ENCODE measurements at places on chromosomes 7 and 10.

GRCh38 chr7:534075-534474 is 14.4 kb upstream of the PDGFA start:
- no peak for DNase-seq

- no peak for DNase-seq
Observed at GRCh38 chr10:2744547-2745200, 322.7 kb upstream of the PFKP start.

DNA sequence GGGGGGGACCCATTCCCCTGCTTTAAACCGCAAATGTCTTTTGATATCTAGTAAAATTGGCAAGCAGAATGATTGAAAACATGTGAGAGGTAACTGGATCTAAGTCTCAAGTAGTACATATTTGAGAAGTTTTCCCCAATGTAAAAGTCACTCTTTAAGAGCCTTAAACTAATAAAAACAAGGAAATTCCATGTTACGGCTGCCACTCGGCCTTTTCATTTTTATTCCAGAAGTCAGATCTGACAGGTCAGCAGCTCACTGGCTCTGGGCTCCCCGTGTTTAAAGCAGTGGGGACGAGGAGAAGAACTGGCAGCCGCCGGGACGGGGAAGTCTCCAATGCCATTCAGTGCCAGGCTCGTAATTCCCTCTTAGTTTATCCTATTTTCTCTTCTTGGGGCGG is 80.7 kb downstream of the CUX1 start:
- no peak for DNase-seq

DNA sequence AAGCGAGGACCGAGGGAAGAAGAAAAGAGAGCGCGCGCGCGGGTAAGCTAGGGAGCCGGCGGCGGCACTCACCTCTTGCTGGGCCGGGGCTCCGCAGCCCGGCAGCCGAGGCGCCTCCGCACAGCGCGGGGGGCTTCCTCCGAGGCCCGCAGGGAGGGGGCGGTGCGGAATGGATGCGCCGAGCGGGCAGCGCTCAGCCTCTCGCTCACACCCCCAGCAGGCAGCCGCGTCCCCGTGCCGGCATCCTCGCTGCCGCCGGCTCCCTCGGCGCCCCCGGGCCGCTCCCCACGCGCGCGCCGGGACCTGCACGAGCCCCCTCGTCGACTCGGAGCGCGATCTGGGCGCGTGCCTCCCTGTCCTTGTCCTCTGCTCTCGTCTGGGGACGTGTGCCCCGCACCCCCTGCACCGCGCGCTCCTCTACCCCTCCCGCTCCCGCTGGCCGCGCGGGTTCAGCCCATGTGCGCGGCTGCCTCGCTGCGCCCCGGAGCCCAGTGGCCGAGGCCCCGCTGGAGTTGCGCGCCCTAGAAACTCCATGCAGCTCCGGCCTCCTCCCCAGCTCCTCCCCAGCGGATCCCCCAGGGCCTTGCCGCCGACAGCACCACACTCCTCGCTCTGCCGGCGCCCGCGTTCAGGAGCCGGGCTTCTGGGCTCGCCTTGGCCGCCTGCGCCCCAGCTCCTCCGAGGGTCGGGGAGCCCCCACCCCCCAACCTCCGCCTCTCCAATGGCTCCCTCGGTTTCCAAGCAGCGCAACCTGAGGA is 75.3 kb downstream of the CALN1 start:
- DNase-seq: no peak

DNA sequence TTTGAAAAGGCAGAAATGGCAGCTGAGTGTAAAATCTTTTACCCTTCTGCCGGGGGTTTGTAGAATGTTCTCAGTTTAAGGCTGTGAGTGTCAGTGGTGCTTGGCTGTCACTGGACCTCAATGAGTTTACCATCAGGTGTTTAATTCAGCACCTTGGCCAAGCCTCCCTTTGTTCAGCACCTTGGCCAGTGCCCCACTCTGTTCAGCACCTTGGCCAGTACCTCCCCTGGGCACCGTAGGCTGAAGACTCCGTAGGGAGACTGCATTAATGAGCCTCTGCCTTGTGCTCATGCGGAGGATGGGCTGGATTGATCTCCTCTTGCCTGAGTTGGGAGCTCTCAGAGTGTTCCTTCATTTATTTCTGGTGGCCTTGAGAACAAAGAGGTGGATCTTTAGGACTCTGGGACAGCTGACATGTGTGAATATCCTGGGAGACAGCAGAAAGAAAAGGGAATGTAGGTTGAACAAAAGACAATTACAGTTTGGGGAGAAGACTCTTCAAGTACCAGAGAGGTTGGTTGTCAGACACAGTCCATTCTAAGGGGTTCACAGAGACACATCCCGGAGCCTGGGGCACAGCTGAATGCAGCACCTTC is 1.6 kb downstream of the FAM24A start:
- DNase-seq: peak; percentile 65

DNA sequence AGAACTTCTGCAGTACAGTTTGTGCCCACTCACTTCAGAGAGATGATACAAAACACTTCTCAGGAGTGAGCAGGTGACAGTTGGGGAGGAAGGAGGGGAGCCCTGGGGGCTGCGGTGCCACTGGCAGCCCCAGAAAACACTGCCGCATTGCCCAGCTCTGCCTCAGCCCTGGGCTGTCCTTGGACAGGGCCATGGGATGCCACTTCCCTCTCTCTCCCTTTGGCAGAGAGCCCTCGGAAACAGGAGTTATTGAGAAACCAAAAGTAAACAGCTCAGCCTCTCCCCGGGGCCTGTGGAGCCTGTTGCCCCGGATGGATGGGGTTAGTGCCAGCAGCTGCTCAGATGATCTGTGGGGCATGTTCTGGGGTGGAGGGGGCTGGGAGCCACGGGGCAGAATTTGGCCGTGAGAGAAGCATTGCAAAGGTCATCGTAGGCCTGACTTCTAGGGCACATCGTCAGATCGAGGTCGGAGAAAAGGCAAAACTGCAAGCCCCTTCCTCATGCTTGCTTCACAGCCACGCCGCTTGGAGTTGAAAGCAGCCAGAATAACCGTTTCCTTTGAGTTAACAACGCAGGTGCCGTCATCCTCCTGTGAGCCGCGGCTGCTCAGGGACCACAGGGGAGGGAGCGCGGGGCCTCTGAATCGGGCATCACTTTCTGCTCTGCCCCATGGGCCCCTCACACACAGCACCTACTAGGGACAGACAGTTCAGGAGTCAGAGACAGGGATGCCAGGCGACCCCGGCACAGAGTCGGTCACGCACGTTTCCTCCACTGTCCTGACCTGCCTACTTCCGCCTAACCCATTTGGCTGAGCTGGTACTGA is 256.4 kb downstream of the CAMK1D start:
- peak; percentile 88 for DNase-seq

- no peak for DNase-seq
Observed at GRCh38 chr10:106214243-106214642, 950.3 kb downstream of the SORCS1 start.

DNA sequence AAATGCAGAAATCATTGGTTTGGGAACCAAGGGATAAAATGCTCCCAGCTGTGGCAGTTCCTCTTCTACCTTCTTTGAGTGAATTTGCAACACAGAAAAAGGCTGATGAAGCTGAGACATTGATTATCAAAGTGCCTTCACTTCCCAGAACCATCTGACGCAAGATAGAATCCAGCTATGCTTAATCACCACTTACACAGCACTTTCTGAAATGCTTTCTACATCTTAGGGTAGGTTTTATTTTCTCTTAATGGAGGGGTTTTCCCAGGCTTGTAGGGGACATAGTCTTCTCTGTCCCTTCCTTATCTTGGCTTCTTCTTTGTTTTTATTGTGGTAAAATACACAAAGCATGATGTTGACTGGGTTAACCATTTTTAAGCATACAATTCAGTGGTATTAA is 332.6 kb upstream of the ZNF32 start:
- DNase-seq: peak; percentile 58

GRCh38 chr7:30728591-30729100 is 23.3 kb upstream of the INMT start:
- no peak for DNase-seq

DNA sequence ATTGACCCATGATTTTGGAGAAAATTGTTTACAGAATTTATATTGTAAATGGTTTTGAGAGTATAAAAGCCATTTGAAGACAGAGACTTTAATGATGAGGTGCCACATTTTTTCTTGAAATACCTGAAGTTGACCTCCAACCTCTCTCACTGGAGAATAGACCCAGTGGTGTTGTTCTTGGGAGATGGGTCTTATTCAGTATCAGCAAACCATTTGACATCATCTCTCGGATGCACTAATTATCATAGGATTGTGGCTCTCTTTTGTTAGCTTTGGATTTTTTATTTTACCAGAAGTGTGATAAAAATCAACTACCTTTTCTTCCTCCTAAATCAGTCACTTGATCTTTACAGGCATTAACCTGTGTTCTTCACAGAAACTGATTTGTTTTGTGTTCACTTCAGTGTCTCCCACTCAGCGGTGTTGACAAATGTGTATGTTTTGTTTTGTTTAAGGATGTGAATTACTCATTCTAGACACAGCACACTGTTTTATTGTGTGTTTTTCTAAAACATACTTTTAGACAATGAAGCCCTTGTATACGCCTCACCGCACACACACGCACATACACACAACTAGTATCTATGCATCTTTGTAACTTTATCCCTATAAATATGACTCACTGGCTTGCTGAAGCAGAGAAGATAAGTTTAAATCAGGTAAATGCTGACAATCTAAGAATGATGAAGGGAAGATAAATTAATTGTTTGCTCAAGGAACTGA is 455.6 kb downstream of the INHBA start:
- DNase-seq: no peak

DNA sequence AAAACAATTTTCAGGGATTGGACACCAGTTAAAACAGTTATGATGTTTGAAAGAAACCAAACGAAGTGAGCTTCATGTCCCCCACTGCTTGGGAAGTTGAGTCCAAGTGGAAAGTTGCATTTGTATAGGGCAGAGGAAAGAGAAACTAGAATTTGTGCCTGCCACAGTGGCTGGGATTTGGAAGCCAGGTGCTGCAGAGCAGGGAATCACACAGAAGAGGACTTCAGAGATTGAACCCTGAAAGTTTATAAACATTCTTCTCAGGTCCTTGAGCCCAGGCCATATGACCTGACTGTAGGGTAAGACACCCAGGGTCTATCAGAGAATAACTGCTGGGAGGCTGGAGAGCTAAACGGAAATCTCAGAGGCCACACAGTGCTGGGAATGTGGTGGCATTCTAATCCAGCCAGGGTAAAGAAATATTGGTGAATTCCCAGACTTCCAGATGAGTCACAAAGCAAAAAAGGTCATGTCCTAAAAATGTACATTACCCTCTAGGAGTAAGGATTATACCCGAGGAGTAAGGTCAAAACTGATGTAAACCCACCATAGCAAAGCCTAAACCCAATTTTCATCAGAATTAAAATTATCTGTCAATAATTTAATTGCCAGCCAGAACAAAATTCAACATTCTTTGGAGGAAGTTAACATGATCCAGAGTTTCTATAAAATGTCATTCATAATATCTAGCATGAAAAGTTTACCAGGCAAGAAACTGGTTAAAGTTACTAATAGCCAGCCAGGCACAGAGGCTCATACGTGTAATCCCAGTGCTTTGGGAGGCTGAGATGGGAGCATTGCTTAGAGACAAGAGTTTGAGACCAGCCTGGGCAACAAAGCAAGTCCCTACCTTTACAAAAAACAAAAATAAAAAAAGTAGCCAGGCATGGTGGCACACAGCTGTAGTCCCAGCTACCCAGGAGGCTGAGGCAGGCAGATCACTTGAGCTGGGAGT is 31.2 kb downstream of the TOMM7 start:
- no peak for DNase-seq

DNA sequence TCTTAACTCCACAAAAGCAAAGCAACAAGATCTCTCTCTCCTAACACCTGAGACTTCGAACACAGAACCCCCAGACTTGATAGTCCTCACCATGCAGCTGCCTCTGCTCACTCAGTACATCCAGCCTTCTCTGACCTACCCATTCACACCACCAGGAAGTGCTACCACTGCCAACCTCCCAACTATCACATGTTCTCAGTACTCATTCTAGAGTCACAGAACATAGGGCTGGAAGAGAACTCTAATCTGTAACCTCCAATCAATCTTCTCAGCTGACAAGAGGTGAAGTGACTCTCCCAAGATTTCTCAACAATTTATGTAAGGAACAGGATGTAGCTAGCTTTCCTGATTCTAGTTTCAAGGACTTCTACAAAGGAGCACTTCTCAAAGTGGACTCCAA is 3.8 kb downstream of the NUDCD3 start:
- peak; percentile 56 for DNase-seq

DNA sequence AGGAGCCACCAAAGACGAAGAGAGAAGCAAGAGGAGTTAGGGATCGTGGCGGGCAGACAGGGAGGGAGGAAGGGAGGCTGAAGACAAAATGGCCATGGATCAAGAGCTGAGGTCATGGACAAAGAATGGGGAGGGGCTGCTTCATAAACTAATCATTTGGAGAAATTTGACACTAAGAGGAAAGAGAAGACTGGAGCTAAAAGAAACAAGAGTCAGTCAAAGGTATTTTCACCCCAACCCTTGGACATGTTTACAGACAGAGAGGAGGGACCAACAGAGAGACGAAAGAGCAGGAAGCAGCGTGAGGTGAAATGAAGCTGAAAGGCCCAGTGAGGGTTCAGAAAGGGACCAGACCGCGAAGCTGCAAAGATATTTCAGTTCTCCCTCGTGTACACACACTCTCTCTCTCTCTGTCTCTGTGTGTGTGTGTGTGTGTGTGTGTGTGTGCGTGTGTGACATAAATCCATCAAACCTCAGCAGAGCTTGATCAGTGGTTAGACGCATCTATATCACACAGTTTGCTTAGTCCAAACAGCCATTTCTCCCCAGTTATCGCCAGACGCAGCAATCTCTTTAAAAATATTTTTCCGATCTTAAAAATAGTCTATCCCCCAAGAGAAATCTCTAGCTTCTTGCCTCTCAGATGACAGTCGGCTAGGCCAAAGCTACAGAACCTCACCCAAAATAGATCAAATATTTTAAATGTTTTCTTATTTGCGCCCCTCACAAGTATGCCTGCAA is 12.5 kb upstream of the CALD1 start:
- no peak for DNase-seq

- DNase-seq: no peak
Observed at GRCh38 chr10:35705051-35705450, 63.0 kb upstream of the FZD8 start.

GRCh38 chr10:61634746-61635145 is 28.0 kb upstream of the CABCOCO1 start:
- no peak for DNase-seq

DNA sequence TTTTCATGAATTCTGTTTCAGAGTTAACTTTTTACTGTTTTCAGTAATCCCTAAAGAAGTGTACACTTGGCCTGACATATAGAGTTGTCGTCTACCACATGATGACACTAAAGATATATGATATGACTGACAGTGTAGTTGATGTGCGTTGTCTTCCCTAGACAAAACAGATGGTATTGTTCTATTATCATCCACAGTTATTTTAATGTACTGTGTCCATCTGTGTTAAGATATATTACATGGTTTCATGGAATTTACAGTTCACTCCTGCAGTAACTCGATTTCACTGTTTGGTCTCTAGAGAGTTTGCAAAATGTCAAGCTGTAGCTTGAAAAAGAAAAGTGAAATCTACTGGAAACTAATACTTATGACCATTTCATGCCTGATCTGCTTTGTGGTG is 18.1 kb downstream of the FOXP2 start:
- no peak for DNase-seq

All from suppressor macrophage (primary cell).